ENCODE measurements at places on chromosomes 2 and 18.
A peak's percentile ranks its signal among the peaks of the same experiment; 100 is the strongest.

DNA sequence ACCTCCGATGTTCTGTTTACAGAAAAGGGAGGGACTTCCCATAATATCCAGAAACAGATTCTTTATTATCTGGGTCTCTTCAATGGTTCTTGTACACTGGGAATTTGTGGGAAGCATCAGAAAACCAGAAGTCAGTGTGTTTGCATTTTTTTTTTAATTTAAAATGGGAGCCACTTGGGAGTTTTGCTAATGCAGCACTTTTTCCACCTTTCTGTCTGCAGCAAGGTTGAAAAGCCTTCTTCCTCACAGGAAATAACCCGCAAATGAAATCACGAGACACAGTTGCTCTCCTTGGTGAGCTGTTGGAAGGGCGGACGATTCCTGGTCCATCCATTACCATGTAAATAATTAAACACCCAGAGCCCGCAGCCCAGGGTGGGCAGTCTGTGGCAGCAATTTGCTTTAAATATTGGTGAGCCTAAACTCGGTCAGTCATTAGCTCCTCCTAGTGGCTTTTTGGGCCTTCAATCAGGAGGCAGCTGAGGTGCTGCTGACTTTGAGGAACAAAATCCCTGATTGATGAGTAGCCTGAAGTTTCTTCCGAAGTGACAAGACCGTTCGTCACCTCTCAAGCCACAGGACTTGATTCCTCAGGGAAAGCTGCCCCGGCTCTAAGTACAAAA lies 471.5 kb downstream of the EPHA4 start:
- DNase-seq, result no peak

DNA sequence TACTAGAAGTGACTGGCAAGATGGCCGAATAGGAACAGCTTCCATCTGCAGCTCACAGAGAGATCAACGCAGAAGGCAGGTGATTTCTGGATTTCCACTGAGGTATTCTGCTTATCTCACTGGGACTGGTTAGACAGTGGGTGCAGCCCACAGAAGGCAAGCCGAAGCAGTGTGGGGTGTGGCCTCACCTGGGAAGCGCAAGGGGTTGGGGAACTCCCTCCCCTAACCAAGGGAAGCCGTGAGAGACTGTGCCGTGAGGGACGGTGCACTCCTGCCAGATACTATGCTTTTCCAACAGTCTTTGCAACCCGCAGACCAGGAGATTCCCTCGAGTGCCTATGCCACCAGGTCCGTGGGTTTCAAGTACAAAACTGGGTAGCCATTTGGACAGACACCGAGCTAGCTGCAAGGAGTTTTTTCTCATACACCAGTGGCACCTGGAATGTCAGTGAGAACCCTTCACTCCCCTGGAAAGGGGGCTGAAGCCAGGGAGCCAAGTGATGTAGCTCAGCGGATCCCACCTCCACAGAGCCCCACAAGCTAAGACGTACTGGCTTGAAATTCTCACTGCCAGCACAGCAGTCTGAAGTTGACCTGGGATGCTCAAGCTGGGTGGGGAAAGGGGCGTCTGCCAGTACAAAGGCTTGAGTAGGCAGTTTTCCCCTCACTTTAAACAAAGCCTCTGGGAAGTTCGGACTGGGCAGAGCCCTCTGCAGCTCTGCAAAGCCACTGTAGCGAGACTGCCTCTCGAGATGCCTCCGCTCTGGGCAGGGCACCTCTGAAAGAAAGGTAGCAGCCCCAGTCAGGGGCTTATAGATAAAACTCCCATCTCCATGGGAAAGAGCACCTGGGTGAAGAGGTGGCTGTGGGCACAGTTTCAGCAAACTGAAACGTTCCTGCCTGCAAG lies 40.1 kb downstream of the PLEK start:
- no peak for DNase-seq

DNA sequence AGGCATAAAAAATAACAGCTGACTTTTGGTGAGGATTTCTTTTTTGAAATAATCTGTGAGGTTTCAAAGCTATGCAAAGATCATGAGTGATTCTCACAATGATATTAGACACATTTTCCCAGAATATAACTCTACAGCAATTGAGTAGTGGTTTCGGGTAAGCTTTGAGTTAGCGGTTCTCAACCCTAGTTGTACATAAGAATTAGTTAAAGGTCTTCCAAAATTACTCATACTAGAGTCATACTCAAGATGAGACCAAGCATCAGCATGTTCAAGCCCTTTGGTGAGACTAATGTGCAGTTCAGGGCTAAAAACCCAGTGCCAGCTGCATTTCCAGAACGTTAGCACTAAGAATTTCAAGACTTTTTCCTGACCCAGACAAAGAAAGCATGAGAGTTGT lies 31.1 kb downstream of the DSG4 start:
- no peak for DNase-seq

DNA sequence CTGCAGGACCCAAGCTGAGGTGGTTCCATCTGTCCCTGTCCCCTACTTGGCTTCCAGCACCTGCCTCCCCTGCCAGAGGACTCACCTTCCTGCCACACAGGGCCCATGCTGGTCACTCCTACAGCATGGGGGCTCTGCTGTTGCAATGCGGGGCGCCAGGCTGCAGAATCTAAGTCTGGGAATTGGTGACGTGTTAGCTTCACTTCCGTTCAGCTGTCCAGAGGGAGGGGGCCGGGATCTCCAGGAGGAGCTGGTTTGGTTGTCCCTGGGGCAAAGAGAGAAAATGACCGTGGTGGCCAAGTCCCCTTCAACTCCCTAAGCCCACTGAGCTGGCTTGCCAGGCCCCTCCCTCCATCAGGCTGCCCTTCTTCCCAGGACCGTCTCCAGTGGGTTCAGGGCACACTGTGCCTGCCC lies 69.5 kb downstream of the IL1R2 start:
- no peak for DNase-seq

DNA sequence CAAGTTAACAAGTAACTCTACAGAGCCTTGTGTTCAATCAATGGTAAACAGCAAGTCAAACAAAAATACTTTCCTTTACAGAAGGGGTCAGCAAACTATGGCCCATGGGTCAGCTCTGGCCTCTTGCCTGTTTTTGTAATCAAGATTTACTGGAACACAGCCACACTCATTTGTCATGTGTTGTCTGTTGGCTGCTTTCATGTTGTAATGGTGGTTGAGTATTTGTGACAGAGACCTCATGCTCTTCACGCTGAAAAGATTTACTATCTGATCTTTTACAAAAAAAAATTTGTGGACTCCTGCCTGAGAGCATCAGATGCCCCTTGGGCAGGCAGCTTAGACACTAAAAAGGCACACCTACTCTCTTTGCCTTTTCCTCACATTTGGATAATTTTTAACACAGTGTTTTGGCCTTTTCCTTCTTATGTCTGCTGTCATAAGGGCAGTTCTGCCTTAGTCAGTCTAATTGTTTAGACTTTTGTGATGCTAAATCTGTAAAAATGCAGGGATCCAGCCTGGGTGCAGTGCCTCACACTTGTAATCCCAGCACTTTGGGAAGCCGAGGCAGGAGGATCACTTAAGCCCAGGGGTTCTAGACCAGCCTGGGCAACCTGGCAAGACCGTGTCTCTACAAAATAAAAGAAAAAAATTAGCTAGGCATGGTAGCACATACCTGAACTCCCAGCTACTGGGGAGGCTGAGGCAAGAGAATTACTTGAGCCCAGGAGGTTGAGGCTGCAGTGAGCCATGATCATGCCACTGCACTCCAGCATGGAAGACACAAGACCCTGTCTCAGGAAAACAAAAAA lies 18.3 kb downstream of the IL1B start:
- no peak for DNase-seq

DNA sequence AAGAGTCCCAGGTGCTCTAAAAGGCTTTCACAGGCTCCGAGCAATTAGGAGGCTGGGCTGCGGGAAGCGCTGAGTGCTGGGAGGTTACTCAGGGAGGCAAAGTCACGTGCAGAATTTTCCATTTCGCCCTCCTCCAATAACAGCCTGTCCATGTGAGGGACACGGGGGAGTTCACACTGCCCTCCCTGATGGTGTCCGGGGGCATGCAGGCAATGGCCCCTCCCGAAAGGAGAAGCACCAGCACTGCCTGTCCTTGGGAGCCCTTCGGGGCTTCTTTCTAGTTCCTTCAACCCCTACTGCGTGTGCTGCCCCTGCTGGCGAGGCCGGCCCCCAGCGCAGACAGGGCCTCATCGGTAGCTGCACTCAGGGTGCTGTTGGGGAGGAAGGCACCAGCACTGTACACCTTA lies 63.1 kb upstream of the HPCAL1 start:
- DNase-seq, result no peak

- DNase-seq, result peak; percentile 6
Observed at GRCh38 chr2:229133155-229133772, 137.8 kb downstream of the PID1 start.

DNA sequence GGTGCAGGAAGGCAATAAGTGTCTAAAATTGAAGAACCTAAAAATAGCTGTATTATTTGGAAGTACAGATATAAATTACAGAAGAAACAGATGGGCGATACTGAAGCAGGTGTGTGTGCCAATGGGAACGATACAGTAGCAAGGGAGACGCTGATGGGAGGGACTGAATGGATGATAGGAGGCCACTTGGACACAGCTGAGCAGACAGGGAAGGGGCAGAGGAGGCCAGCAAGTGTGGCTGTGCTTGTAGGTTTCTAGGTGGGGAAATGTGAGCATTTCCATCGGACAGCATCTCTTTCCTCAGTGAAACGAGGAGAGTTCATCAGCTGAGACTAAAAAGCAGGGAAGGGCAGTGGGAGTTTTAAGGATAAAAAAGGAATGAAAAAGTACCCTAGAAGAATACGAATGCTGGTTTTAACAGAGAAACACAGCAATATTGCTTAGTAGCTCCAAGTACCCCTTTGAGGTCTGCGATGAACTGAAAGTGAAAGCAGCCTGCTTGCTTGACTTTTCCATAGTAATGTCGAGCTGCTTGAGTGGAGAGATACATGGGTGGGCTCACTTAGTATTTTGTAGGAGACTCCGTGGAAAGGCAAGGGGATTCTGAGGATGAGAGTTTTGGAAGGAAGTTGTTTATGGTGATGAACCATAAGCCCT lies 91.7 kb upstream of the EPC2 start:
- DNase-seq, result no peak
